ENCODE measurements at places on chromosomes 6 and 20. TPM values are rescaled to one million over a fixed set of nuclear protein-coding genes. Genes with fewer than 3 reads are reported as not detected.

The THBD gene
- total RNA-seq: 2.0 TPM

The NMBR gene
- total RNA-seq: not detected

- DNase-seq: no peak
Observed at GRCh38 chr6:136030131-136030530, 178.6 kb downstream of the PDE7B start.

DNA sequence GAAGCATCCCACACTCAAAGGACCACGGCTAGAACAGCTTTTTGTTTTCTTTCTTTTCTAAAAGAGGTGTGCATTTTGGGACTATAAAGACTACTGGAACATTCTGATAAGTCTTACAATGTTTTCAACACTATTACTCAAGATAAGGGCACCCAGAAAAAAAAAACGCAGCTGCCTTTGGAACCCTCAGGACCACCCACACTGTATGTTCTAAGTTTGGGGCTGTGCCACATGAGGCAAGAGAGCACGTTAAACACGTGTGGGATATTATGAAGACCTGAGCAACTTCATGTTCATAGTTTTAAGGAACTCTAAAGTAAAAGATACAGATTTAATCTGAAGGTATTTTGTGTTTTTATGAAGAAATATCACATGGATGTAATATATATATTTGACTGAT, 204.6 kb downstream of the FOXC1 start:
- no peak for DNase-seq

DNA sequence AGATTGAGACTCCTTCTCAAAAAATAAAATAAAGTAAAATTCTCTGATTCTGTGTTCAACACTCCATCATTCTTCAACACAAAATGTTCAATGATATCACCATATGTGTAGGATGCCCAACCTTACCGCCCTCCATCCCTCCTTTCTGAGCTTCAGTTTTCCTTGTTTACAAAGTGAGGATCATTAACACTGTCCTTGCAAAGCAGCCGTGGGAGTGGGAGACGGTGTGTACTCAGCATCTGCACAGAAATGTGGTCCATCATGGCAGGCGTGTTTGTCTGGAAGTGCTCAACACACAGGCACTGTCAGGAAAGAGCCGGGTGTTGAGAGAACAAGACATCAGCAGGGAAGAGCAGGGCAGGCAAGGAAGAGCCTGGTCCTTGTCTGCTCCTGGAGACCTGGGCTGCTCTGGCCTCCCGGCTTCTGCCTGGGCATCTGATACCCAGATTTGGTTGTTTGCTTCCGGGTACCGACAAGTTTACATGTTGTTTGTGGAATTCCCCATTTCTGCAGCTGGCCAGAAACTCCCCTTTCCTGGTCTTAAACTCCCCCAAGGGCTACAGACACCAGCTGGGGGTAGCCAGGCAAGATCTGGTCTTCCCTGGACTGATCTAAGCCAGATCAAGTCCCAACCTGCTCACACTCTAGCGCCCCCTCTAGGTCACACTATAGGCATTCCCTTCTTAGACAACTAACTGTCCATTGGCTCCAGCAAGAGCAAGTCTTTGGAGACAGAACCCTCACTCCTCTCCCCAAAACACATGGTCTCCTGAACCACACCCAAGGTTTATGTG, 26.7 kb upstream of the TTPAL start:
- DNase-seq: no peak

DNA sequence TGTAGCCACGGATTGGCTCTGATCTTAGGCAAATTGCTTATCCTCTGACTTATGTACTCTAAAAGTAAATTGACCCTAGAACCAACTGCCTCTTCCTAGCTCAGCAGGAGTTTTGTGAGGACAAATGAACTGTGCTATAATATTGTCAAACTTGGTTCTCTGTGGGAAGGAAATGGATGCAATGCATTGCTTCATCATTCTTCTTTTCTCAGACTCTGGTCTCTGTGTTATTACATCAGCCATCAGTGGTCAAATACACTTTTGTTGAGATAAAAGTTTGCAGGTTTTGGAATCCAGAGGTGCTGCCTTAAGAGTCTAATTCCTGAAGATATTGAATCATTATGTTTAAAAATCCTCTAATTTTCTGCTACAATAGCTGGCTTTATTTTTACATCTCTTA, 64.9 kb downstream of the SLC24A3 start:
- DNase-seq: no peak

DNA sequence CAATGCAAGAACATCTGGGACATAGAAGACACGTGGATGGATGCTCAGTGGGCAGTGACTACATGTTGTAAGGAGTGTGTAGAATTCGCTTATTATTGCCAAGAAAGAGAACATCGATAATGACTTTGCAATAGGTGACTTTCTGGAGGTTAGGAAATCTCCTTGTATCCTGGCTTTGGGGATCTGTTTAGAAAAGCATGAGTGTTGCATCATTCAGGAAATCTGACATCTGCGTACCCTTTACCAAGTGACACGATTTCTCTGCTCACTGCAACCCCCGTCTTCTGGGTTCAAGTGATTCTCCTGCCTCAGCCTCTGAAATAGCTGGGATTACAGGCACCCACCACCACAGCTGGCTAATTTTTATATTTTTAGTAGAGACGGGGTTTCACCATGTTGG, 23.2 kb downstream of the RIN2 start:
- DNase-seq: no peak

DNA sequence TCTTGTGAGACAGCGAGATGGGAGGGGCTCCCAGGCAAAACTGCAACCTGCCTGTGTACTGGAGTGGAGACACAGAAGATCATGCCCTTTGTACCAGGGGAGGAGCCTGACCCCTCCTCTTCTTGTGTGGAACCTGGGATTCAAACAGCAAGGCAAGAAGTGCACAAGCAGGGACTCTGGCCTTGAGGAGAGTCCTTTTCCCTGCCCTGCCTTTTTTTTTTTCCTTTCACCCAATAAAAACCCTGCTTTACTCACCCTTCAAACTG, 251.8 kb upstream of the OPRM1 start:
- no peak for DNase-seq

- DNase-seq: no peak
Observed at GRCh38 chr20:12305188-12305950, 387.7 kb downstream of the BTBD3 start.

DNA sequence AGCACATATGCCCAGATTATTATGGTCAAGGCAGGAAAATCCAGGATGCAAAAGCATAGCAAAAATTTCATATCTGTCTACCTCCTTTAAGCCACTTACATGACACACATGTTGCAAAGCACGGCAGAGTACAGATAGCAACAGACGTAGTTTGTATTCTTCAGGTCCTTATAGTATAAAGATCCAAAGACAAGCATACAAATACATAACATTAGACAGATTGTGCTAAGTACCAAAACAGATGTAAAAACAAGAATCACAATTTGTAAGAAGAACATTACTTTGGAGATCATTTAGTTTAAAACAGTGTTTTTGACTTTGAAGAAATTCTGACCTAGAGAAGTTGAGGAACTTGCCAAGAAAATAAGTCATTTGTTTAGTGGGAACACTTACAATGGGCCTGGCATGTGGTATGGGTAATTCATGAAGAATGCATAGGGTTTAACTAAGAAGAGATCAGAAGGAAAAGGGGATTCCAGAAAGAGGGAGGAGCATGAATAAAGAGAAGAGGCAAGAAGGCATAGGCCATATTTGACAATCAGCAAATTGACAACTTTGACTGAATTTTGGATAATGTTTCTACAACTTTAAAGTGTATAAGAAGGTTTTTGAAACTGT, 30.6 kb upstream of the LMBRD1 start:
- DNase-seq: peak; percentile 46

DNA sequence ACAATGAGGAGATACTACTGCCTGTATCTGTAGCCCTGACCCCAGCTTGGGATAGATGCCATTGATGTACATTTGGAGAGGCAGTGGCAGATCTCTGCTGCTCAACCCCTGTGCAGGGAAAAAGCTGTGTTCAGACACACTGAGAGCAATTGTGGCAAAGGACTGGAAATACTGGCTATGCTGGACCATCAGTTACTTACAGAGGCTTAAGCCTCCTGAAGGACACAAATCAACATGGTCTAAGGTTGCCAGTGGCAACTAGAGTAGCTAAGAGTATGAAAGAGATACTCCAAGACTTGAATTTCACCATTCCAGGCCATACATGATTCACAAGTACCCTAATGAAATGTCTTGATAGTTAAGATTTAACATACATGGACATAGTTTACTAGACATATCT, 32.4 kb upstream of the ENPP4 start:
- no peak for DNase-seq
